Activated CD4-positive, alpha-beta T cell treated with anti-CD3 and anti-CD28 coated beads, Interleukin-2, amount 50 U/mL, for 4 hours (primary cell): ENCODE measurements at places on chromosomes 12 and 14.

DNA sequence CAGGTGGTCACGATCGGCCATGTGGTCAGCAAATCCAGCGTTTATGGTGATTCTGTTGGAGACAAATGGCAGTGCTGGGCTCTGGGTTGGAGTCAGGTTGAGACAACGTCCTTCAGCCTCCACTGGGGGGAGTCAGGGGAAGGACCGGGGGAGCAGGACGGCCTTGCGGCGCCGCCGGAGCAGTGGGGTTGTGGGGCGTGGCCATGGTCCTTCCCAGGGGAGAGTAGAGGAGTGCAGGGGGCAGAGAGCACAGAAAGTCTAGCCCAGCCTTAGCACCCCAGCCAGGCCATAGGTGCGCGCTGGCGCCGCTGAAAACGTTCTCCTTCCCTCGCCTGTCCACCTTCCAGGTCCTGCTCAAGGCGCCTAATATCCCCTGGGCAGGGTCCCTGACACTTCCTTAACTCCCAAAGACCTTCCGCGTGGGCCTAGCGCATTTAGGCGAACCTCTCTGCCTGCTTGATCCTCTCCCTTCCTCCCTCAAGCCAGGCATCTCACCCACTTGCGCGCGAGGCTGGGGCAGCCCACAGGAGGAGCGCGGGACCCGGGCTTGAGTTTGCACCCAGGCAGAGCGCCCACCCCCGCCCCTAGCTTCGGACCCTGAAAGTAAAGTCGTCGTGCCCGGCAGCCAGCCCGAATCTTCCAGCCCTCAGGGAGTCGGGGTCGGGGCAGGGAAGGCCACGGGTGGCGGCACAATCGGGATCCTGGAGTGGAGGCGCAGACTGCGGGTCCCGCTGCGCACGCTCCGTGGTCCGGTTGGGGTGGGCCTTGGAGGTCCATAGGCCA, 3.1 kb upstream of the KIF26A start:
- DNase-seq = no peak

GRCh38 chr12:123934829-123935228, 37.8 kb downstream of the CCDC92 start:
- no peak for DNase-seq

DNA sequence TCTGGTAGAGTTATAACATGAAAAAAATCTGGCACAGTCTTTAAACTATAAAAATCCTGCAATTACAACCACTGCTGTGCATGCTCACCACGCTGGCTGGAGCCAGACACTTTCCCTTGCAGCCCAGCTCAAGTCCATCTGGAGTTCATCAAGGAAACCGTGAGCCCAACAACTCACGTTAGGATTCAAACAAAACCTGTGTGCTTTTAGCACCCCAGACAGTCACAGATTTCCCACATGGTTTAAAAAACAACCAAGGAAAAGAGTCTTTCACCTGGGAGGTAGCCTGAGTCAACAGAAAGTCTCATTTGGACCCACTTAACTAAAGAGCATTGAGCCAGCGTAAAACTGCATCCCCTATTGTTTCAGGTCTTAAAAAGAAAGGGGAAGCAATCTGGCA, 4.7 kb downstream of the LRIG3 start:
- no peak for DNase-seq

DNA sequence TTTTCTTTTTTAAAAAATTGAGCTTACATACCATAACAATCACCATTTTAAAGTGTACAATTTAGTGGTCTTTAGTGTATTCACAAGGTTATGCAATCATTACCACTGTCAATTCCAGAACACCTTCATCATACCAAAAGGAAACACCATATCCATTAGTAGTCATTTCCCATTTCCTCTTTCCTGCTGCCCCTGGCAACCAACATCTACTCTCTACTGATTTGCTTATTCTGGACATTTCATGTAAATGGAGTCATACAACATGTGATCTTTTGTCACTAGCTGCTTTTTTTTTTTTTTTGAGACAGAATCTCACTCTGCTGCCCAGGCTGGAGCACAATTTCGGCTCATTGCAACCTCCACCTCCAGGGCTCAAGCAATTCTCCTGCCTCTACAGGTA, 66.8 kb upstream of the CFL2 start:
- DNase-seq = no peak

DNA sequence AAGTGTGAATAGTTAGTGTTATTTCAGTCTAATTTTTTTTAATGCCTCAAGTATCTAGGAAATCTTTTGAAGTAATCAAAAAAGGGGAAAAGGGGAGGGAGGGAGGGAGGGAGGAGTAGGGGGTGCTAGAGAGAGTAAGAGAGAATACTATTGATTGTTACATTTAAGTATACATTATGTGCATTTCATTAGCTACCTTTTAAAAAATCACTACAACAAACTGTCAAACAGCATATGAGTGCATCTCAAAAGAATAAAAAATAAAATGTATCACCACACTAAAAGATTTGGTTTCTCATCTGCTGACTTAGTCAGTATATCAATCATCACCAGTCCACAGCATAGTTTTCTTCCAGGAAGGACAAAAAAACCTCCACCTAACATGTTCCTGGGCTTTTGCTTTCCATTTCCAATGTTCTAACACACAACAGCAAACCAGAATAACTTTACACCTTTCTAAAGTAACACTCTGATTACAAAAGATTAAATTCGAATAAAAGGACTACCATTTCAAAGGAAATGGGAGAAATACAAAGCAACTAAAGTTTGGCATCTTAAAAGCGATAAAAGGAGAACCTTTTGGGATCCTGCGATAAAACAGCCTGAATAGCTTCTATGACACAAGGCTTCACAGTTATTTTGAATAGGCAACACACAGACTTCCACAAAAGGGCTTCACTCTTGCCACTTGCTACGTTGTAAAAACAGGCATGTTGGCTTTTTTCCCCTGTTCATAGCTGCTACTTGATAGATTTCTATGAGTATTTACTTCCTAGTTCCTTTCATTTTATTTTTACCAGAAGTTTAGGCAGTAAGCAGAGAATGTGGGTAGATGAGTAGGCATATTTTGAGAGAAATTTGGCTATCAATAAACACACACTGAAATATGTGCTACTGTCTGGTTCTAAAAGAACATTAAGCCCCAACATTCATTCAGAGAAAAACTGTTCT, 160.9 kb downstream of the EPS8 start:
- DNase-seq = no peak
